ENCODE measurements at places on chromosomes 3 and 15. TPM values are rescaled to one million over a fixed set of nuclear protein-coding genes. Genes with fewer than 3 reads are reported as not detected.

DNA sequence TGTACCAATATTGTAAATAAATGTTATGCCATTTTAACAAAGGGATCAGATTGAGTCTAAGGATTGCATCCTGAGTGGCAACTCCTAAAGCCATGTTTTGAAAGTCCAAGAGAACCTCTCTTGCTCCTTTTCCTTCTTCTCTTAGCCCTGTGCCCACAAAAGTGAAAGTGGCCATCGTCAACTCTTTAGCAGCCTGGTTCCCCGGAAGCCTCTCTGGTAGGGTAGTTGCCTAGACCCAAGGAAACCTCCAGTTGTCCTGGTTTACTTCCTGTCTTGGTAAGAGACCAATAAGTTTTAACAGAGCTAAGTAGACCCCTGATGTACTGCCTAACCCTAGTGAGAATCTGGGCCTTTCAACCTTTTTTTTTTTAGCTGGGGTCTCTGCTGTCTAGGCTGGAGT is 10.2 kb upstream of the ITPKA start:
- no peak for DNase-seq

- DNase-seq: no peak
Measured at GRCh38 chr3:161475905-161476304, 20.7 kb upstream of the OTOL1 start.

FHIT gene
- total RNA-seq: 0.87 TPM

- DNase-seq: no peak
Measured at GRCh38 chr3:4765212-4765611, 214.0 kb upstream of the BHLHE40 start.

CDHR4 gene
- not detected for total RNA-seq

IL20RB gene
- 61.5 TPM for total RNA-seq

DNA sequence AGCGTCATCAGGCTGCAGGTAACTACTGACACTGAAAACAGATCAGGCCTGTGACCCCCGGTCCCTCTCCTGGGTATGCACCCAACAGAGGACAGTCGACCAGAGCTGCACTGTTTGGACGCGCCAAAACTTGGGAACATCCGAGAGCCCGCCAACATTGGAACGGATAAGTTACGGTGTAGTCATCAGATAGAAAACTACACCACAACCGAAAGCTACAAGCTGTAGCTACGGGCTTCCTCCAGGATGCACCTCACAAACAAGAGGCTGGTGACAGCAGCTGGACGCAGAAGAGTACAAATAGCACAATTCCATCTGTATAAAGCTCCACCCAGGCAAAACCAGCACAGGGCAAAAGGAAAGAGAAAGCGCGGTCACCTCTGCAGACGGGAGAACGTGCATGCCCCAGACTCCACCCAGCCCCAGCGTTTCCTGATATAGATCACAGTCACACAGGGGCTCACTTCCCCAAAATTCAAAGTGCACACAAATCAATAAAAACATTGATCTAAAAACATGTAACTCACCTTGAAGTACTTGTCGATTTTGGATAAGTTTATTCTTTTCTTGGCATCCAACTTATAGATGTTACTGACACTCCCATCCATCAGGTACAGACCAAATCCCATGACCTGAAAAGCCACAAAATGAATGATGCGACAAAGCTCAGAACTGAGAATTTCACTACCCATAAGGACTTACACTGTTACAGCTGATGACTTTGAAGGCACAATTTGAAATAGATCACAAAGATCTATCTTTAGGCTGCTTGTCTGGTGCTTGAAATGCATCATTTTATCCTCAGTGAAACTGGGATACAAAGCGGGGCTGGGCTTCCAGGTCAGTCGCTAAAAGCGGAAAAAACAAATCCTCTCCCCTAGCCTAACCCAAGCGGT is 43.3 kb downstream of the CYFIP1 start:
- DNase-seq: no peak

DNA sequence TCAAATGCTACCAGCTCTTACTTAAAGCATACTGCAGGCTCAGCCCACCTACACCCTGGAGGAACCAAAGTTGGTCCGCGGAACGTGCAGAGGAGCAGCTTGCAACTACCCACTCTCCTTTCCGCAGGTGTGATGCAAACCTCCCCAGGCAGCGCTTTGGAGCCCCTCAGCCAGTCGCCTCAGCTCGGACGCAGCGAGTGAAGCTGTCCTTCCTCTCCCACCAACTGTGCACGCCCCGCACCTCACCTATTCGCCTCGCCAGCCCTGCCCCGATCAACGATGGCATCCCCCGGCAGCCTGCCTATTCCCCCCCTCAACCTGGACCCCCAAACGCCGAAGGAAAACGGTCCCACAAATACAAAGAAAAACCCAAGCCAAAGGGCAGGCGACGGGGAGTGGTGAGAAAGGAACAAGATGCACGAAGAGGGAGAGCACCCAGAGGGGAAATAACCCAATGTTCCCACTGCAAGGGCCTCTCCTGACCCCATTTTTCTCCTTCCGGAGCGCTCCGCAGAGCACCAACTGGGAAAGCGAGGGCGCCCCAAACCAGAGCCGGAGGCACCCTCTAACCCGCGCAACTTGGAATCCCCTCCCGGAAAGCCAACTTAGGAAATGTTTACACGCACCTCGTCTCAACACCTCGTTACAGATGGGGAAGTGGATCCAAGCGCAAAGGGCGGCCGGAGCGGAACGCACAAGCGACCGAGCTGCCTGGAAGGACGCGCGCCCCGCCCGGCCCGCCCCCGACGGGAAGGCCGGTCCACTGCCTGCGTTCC is 665 bp downstream of the GLB1 start:
- no peak for DNase-seq

DNA sequence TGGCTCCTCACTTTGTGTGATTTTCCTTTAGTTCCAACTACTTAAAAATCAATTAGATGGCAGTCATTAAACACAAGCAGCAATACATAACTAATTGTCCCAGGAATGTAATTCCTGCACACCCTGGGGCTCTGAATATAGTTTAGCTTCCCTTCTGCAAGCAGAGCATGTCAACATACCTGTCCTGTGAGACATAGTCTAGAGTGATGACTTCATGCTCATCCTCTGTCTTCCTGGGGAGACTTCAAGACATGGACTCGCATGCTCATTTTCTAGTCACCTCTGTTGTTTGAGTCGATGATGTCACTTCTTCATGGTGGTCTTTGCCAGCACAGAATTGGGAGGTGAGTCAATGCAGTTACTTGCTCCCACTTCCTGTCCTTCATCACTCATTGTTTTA is 15.7 kb downstream of the C3orf52 start:
- DNase-seq: peak; percentile 16

DNA sequence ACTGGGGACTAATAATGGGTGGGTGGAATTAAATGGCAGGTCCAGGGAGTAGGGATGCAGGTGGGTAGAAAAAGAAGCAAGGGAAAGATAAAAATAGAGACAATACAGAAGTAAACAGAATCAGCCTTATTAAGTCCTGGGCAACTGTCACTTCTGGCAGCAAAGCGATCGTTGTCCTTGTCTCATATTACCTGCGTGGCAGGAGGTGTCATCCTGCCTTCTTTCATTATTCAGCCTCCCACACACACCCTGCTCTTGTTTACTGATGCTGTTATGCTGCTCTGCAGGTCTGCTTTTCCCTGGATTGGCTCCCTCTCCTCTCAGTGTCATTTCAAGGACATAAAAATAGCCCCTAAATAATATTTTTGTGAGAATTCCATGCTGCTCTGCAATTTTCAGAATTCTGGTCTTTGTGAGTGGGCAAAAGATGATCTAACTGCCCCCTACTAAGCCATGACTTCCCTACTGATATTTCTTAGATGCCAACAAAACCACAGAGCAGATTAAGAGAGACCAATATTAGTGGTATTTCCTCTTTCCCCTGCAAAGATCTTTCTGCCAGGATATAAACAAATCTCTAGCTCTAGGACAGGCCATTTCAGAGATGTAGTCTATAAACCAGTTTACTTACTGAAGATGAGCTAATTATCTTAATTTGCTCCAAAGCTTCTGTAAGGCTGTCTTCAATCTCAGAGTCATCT is 8.5 kb downstream of the VEPH1 start:
- no peak for DNase-seq

SYNM gene
- total RNA-seq: 6.6 TPM

DNA sequence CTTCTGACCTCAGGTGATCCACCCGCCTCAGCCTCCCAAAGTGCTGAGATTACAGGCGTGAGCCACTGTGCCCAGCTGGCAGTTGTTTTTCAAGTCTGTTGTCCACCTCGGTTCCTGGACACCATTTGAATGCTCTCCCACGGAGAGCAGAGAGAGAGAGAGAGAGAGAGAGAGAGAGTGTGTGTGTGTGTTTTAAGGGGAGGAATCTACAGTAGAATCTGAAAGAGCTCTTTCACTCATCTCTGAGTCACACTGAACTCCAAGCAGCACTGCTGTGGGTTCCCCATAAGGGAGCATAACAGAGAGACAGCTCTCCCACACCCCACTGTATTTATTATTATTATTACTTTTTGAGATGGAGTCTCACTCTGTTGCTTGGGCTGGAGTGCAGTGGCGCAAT is 156.6 kb downstream of the RPLP1 start:
- peak; percentile 11 for DNase-seq

DNA sequence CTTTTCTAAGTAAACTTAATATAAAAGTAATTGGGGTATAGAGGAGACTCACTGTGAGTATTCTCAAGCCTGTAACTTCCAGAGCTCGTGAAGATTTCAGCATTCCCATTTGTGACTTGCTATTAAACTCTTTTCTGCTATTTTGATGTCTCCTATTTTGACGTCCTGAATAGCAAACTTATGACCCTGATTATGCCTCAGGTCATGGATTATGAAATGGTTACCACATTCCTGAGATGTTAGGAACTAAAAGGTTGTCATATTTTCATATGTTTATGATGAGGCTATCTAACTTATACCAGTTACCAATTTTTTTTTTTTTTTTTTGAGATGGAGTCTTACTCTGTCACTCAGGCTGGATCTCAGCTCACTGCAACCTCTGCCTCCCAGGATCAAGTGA is 105.5 kb downstream of the ATG7 start:
- no peak for DNase-seq

- no peak for DNase-seq
Measured at GRCh38 chr15:83767741-83768140, 113.8 kb downstream of the ADAMTSL3 start.

DNA sequence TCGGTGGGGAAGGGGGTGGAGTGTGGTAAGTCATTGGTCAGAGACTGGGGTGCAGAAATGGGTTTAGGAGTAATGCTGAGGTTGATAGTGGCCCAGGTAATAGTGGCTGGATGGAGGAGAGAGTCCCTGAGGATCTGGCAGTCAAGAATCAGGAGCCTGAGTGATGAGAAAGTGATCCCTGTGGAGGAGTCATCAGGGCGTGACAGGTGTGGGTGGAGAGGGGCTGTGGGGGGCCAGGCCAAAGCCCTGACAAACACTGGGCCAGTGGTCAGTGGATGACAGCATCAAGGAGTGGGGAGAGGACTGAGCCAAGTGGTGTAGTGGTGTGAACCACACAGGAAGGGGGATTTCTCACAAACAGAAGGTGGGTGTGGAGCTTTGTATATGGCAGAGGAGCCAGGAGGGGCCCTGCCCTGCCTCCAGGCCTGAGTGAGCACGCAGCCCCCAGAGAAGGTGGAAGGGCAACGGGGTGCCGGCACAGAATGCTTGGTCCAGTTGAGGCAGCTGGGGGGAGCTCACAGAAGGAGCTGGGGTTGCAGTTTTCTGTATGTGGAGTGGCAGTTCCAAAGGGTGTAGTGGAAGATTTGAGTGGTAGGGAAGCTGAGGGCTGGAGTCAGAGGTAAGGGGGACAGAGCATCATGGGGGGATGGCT is 77.1 kb downstream of the SPSB4 start:
- DNase-seq: no peak

PHLDB2 gene
- 28.9 TPM for total RNA-seq

GRCh38 chr3:16124636-16125035 is 49.8 kb upstream of the GALNT15 start:
- peak; percentile 75 for DNase-seq

DNA sequence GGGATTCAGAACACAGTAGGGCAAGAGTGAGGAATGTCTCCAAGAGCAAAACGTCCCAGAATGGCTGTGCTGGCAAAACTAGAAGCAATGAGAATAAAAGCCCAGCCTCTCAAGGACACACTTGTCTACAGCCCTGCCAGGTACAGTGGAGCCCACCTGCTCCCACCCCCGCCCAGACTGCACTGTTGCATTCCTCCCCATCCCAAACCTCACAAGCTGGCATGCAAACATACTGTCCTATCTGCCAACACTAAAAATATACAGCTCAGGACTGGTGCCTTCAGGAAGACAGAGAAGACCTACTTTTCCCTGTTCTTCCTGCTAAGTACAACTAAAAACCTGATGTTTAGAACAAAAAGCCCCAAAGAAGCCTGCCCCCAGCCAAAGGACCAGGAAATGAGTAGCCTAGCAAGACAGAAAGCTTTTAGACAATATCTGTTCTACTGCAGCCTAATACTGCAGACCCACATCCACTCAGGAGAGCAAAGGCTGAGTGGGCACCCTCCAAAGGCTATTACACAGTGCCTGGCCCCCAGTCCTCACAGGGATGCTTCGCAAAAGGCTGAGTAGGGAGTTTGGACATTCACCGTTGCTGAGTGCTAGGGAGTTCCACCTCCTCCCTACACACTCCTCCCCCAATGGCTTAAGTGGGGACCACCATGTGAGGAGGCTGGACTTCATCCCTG is 13.5 kb downstream of the OCA2 start:
- DNase-seq: no peak

CLSTN2 gene
- total RNA-seq: 3.9 TPM

EOMES gene
- total RNA-seq: not detected

DNA sequence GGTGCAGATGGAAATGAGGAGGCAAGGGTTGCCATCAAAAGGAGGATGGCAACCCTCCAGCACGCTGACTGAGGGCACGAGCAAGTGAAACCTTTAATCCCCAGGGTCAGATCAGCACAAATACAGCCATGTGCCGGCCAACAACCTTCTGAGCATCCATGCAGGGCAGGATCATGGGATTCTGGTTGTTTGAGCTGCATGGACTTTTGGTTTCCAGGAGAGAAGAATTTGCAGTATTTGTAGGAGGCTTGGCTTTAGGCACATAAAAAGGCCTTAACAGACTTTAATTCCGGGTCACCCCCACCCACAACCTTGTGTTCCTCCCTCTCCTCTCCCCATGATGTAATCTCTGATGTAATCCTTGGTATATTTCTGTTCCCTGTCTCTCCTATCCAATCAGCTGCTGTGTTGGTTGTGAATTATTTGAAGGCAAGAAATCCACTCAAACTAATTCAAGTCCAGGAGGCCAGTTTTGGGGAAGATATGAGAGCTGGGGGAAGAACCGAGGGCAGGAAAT is 254.3 kb downstream of the SHQ1 start:
- peak; percentile 60 for DNase-seq

FOXP1 gene
- total RNA-seq: 15.9 TPM

DNA sequence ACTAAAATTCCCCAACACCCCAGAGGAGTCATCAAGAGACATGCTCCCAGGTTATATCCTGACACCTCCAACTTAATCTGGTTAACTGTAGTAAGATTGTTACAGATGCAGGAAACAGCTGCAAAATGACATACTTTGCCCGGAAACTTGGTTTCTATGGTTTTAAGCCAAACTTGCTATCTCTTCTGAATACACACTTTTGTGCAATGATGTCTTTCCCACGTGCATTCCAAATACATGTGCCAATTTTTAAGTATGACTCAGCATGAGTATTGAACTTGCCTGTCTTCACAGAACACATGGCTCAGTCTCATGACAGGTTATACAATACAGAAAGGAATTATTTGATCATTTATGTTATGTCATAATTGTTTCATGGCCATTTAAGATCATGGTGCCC is 207.0 kb upstream of the DCBLD2 start:
- DNase-seq: peak; percentile 59

CCDC39 gene
- not detected for total RNA-seq

MRPS11 gene
- 70.7 TPM for total RNA-seq

CCK gene
- total RNA-seq: not detected

- DNase-seq: no peak
Measured at GRCh38 chr3:157195965-157196364, 36.0 kb upstream of the CCNL1 start.

UPK1B gene
- not detected for total RNA-seq

All from H4 (cell line).